ENCODE measurements at places on chromosomes 1 and 21.

DNA sequence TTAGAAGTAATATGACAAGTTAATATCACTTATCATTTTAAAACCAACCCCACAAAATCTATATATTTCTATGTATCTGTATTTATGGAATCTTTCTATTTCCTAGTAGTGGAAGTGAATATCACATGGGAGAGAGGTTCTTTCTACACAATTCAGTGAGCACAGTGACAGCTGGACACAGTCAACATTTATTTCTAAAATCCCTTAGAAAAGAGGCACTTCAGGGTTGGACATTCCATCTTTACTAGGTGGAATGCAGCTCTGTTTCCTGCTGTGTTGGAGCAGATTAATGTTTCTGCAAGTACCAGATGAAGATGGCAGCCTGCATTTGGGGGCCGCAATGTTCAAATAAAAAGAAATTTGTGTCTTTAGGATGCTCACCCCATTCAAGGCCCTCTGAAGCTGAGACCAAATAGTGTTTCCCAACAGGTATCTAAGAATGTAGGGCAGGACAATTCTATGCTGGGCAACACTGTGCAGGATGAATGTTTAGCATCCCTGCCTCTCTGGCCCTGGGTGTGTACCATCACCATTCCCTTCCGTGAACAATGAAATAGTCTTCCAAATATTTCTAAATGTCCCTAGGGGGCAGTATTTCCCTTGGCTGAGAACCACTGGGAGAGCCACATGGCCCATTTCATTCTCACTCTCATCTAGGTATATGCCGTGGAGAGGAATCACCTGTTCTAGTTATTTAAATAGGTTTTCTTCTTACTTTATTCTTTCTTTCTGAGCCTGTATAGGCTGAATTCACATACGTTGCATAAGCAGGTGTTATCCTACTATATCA lies 394.8 kb downstream of the PRDM2 start:
- DNase-seq = no peak

- DNase-seq = no peak
Observed at GRCh38 chr1:221418346-221418745, 323.5 kb downstream of the DUSP10 start.

DNA sequence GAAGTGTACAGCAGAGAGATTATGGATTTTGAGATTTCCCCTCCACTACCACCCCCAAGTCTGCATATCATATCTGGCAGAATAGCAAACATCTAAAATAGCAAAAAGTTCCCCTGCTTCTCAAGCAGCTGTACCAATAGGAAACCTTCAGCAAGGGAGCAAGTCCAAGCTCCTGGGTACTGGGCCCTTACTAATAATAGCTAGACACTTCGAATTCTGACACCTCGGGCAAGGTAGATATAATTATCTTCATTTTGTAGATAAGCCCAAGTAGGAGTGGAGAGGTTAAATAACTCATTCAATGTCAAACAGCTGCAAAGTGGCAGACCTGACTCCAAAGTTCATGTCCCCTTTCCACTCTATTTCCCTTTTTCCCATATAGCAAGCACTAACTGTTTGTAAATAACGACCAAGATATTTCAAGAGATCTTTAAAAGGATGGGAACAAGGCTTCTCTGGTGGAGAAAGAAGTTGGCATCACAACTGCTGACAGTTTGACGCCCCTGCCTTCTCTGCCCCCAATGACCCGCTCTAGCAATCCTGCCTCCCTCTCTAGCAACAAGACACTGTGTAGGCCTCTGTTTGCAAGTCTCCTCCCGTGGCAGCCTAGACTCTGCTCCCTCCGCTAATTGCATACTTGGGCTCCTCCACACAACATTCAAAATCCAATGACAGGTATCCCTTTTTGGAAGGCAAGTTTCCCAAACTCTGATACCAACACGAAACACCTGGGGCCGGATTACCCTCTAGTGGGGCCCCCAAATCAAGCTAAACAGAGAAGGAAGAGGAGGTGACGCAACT lies 18.7 kb upstream of the ADAR start:
- DNase-seq = peak; percentile 25

- no peak for DNase-seq
Observed at GRCh38 chr1:191620883-191621282, 537.4 kb upstream of the RGS18 start.

- DNase-seq = no peak
Observed at GRCh38 chr1:98373056-98373455, 288.5 kb upstream of the SNX7 start.

DNA sequence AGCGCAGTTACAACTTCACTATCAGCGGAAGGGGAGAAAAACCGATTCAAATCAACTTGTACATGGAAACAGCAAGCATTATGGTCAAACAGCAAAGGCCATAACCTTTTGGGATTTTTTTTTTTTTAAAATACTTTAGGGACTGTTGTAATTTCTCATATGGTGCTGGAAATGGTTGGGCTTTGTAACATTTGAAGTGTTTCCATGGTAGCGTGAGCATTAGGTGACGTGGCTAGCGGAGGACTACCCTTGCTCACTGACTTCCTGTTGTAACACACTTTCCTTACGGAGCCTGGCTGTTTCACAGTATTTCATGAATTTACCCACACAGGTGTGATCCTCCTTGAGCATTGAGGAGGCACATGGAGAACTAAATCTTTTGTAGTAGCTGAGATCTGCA lies 269.5 kb downstream of the TM2D1 start:
- no peak for DNase-seq

GRCh38 chr1:113456967-113457366 lies 66.7 kb downstream of the MAGI3 start:
- no peak for DNase-seq

- no peak for DNase-seq
Observed at GRCh38 chr1:179269071-179269470, 24.5 kb upstream of the SOAT1 start.
